T follicular helper cell (primary cell): ENCODE measurements at places on chromosomes 2 and 18.

GRCh38 chr2:105365206-105365605, 27.9 kb downstream of the C2orf49 start:
- no peak for DNase-seq

GRCh38 chr2:149465873-149466272, 121.7 kb downstream of the MMADHC start:
- DNase-seq: no peak

DNA sequence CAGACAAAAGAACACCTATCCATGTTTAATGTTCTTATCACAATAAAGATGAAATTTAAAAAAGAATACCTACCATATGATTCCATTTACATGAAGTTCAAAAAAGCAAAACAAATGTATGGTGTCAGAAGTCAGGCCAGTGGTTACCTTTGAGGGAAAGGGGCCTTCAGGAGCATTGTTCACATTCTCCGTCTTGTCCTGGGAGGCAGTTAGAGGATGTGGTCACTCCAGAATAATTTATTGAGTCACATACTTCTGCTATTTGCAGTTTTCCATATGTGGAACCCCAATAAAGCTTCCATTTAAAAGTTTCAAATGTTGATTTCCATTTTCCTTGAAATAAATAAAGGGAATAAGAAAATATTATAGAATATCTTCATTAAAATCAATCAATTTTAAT, 41.6 kb upstream of the POU3F3 start:
- no peak for DNase-seq

DNA sequence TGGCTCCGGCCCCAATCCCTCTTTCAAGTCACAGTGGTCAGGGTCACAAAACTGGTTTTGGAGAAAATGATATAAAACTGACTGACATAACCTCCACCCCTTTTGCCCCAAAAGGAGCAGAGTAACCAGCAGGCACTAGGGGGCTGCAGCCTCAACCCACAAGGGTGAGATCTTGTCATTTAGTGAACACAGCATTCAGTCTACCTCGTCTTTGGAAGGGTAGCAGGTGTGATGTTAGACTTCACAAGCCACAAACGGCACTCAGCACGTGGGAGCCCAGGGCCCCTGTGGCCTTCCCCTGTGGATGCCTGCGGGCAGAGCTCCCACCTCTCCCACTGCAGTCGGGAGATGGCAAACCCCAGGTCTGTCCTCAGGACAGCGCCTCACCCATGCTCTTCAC, 372.1 kb upstream of the MYT1L start:
- no peak for DNase-seq

DNA sequence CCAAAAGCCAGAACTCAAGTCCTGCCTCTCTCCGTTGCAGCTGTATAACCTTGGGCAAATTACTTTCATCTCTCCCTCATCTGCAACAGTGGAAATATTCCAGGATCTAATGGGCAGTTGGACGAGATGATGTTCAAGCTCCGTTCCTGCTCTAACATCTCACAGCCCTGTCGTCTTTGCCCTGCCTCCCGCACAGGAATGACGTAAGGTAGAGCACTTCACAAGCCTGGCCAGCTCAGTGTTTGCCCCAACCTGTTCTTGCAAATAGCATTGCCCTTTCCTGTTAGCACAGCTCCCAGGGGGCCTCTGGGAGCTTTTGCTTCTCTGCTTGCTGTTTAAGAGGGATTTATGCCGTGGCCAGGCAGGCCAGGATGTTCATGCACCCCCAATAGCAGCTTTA, 107.9 kb downstream of the KLHL29 start:
- DNase-seq: no peak

GRCh38 chr18:40613721-40614120, 1341.3 kb upstream of the PIK3C3 start:
- DNase-seq: no peak

DNA sequence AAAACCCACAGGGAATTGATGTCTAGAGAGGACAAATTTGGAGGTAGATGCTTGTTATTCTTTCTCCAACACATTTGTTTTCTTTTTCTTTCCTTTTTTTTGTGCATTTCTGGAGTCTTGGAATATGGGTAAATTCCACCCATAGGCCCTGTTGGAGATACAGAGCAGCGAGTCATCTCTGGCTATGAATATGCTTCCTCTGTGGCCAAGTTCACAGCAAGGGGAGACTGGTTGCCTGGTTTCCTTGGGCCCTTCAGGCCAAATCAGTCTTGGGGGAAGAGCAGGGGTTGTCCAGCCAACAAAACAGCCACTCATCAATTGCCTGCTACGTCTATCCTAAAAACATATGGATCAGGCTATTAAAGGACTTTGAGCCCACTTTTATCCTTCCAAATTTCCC, 27.5 kb downstream of the SP100 start:
- no peak for DNase-seq

DNA sequence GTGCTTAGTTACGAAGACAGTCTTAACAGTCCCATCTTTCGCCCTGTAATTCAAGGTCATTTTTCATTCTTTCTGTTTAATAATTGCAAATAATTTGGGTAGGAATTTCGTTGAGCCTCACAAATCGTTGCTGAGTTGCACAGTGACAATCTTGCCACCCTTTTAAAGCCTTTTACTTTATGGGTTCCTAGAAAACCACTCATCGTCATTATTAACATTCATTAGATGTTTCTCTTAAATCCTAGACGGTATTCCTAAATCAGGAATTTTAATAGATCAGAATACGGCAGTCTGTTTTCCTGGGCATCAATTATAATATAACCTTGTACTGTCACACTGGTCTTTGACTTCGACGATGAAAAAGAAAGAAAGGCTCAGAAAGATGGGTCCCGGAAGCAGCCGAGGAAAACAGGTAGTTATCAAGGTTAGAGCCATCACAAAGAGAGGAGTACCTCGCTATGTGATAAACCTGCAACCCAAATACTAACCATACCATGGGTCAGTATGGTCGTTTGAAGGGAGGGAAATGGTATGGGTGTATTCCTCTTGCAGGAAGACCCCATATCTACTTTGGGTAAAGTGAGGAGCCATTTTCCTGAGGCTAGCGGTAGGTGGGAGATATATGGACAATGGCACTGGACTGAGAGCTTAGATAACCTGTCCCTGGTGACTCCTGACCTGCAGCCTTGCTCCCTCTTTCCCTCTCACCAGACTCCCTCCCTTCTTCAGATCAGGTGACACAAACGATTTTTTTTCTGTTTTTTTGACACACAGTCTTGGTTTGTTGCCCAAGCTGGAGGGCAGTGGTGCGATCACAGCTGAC, 981 bp upstream of the SF3B1 start:
- DNase-seq: no peak

- DNase-seq: no peak
Measured at GRCh38 chr2:198975779-198976178, 482.0 kb downstream of the SATB2 start.

DNA sequence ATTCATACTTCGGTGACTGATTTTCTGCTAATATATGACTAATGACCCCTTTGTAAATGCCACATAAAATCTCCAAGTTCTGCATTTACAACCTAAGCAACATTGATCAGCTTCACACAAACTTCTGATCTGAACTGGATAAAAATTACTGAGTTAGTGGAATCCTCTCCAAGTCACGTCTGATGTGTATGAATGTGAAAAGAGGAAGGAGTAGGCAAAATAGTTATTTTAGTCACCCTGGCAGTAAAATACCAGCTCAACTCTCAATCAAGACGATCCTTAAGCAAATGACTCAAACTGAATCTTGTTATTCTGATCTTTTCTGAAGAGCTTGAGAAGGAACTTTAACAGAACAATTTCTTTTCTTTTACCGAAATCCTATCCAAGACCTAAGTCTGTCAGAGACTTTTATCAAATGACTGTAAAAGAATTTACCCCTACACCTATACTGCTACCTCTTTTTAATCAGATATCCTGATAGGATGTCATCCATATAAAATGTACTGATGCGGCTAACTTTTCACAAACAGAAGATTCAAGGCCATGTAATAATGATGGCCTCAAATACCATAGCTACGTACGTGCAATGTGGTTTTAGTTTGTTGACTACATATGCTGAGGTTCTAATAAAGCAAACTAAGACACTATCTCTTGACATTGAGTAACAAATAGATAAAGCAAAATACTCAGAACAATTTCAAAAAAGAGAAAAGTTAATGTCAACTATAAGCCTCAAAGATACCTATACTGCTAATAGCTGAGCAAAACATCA, 23.7 kb downstream of the CUL3 start:
- no peak for DNase-seq

GRCh38 chr18:5914016-5914415, 18.7 kb upstream of the TMEM200C start:
- no peak for DNase-seq

DNA sequence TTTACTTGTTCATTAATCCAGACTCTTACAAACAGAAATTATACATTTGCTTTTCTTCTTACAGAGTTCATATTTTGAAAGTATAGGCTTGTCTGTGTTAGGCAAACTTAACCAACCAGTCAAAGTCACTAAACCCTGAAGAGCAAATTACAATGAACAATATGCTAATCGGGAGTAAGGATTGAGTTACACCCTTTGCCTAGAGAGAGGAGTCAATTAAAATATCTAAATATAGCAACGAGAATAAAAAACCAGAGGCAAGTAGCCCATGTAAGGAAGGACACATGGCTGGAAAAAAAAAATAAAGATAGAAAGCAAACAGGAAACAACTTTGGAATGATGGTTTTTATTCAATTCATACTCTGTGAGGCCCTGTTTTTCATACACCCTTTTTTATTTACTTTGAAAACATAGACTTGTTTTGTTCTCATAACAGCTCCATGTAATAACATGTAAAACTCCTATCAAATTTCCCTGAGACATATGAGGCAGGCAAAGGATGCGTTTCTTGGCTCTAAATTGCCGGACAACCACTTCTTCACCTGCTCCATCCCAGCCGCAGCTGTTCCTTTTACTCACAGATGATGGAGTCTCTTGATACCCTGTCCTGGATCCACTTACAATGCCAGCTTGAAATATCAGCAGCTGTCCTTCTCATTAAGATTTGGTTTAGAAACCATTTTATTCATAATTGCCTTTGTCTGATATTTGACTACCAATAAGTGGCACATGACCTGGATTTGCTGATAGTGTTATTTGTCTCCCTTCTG, 767.7 kb upstream of the GCFC2 start:
- DNase-seq: no peak

DNA sequence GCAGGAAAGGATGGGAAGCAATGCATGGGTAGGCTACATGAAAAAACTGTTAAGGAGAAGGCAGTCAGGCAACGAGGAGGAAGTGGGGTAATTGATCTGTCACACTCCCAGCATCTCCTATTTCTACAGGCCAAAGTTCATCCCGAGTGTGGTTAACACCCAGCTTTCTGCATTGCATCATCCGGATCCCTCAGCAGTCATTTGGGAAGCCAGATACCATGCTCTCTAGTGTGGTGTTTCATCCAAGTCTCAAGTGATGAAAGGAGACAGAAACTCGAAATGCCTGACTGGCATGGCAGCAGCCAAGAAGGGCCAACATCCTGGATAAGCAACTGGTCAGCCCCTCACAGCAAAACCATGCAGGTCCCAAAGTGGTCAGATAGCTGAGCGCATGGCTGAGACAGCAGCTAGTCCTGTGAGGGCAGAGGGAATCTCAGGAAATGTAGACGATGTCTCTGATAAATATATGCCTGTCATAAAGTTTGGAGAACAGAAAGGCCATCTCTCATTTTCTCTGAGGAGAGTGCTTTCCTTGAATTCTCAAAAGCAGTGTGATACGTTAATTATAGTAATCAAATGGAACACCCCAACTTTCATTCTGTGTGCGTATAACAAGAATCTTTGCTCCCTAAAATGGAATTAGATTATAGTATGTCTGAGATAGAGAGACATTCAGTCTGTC, 24.8 kb upstream of the HNRNPA3 start:
- DNase-seq: no peak

GRCh38 chr2:60586081-60586480, 32.6 kb upstream of the BCL11A start:
- DNase-seq: no peak

DNA sequence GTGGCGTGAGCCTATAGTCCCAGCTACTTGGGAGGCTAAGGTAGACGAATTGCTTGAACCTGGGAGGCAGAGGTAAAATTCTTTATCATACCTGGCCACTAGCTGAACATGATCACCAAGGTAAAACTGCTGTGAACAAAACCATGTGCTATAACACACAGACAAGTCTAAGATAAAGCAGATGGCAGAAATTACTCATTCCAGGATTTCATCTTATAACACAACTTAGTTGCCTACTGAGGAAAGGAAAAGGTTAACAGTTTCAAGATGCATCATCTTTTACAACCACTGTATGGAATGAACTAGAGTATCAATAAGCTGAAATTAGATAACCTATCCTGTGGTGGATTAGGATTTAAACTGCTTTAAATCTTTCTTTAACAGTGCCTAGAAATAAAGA, 8.3 kb downstream of the ARL5A start:
- DNase-seq: no peak

DNA sequence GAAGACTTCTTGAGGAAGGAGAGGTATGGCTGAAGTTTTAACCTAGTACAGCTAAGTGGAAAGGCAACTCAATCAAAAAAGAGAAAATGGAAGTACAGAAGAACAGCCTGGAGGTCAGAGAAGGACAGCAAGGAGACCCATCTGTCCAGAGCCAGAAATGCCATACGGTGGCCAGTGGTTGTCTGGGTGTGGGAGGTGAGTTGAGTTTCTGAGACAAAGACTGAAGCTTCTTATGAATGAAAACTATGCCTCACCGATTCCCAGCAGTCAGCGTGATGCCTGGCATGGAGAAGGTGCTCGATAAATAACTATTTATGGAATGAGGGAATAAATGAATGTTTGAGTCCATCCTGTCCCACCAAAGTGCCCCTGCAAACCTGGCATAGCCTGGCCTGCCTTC, 98.8 kb downstream of the MRO start:
- DNase-seq: no peak

DNA sequence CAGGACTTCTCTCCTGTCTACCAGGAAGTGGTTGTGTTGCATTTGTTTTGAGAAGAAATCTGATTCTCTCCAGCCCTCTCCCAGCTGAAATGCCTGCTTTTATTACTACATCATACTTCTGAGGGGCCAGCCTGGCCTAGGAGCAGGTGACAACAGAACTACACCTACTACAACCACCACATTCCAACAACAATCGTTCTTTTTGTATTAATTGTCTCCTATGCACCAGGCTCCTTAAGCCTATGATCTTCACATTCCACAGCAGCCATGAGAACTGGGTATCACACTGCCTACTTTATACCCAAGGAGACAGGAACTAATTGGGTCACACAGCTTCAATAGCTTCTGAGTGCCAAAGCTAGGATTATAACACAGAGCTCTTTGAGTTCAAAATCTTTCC, 167.7 kb downstream of the TDRD15 start:
- DNase-seq: no peak

GRCh38 chr2:170771421-170771937, 1.3 kb downstream of the ERICH2 start:
- no peak for DNase-seq

GRCh38 chr2:138267161-138267901, 234.2 kb upstream of the SPOPL start:
- no peak for DNase-seq

DNA sequence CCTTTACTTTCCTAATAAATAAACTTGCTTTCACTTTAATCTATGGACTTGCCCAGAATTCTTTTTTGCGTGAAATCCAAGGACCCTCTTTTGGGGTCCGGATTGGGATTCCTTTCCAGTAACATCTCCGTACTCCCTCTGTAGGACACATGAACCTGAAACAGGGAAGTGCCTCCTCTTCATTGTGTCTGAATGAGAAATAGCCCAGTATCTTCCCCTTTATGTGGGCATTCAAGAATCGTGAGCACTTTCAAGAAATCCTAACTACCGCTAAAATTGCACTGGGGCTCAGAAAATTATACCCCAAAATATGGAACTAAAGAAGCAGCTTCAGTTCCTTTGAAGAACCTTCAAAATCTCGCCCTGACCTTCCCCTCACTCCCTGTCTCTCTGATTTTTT, 7.8 kb upstream of the POMC start:
- DNase-seq: no peak

- DNase-seq: no peak
Measured at GRCh38 chr2:207164006-207164831, 1.5 kb downstream of the KLF7 start.
